ENCODE measurements at places on chromosomes 11 and 22.

- DNase-seq = no peak
These were observed 2.4 kb downstream of the ZDHHC24 start for GRCh38 chr11:66543263-66544107.

DNA sequence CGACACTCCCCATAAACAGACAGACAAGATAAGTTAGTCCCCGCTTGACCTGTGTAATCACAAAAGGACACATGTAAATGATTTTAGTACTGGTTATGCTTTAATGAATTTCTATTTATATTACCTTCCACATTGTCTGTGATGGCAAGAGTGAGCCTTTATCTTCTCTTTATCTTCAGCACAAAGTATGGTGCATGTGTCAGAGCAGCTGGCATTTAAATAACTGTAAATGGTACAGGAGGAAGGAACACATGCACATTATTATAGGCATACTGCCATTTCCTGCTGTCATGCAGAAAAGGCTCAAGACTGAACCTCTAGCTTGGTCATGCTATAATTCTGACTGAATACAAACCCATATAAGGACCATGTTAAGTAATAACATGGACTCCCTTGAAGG, 1342.7 kb upstream of the TENM4 start:
- no peak for DNase-seq

DNA sequence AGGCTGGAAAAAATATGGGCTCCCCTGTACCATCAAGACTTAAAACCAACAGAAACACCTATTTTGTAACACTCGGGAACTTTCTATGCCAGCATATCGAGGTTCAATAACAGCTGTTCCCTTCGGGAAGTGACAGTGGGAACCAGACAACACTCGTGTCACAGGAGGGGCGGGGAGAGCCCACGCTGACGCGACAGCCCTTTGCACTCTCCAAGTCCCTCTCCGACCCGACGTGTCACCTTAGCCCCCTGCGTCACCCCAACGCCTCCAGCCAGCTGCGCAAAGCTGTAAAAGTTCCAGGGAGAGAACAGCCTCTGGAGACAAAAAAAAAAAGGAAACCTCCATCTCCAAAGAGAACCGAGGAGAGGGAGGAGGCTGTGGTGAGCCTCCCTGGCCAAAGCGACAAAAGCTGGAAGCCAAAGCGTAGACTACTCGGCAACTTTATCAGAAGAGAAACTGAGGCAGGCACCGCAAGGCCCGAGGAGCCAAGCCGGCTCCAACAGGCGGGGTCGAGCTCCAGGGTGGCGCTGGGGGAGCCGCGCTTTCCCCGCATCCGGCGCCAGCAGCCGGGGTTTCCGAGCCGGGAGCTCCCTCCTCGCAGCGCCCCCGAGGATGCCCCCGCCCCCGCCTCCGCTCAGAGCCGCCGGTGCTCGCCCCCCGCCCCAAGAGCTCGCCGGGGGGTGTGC, 751 bp downstream of the ARFGAP3 start:
- DNase-seq = no peak

GRCh38 chr22:47782328-47783075, 1020.1 kb downstream of the TBC1D22A start:
- no peak for DNase-seq

- no peak for DNase-seq
These were observed 58.8 kb downstream of the GRK3 start for GRCh38 chr22:25623310-25623734.

GRCh38 chr22:40023341-40023841, 28.6 kb downstream of the FAM83F start:
- DNase-seq = peak; percentile 35

DNA sequence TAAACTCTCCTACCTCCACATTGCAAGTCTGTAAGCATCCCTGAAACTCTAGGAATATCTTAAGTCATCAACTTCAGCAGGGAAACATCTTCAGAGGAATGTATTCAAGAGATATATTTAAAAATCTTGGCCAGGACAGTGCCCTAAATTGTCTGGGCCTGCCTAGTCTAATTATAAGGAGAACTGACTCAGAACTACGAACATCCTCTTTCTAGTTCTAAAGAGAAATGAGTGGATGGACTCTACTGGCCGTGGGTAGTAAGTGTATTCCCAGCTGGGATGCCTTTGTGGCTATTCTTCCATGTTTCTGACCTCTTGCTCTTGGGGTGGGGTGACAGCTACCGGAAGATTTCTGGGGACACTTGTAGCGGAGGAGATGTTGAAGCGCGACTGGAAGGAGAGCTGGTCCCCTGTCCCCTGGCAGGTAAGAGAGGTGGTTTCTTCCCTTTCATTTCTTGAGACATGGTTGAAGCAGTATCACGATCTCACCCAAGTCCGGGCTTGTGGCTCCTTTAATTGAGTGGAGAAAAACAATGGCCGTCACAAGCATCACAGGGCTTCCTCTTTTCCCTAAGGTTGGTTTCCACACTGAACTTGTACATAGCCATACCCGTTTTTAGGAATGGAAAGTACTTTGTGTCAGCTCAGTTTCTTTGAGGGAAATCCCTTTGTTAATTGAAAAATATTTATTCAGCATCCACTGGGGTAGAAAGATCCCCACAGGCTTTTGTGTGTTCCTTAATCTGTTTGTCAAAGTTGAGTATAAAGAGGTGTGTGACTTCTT, 97.7 kb upstream of the SORL1-AS1 start:
- DNase-seq = no peak

GRCh38 chr11:9280655-9281301, 15.6 kb upstream of the DENND5A start:
- DNase-seq = no peak

DNA sequence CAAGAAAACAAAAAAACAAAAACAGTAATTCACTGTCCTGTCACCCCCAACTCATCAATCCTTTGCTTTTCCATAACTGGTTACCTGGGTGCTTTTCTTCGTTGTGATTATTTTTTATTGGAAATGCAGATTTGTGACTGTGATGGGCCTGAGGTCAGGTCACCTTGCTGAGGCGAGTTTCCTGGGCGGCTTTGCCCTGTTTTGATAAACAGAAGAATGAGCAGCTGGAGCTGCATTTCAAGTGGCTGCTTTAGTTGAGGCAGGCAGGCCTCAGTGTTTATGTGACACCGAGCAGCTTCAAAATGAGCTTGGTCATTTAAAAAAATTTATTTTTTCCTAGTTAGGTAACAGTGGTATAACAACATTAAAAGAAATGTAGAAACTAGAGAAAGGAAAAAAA, 22.2 kb downstream of the PTPRJ start:
- DNase-seq = peak; percentile 49

- no peak for DNase-seq
These were observed 534.3 kb downstream of the KCNA4 start for GRCh38 chr11:29482510-29482909.

- no peak for DNase-seq
These were observed 111.7 kb upstream of the RASSF10 start for GRCh38 chr11:12897390-12897789.

DNA sequence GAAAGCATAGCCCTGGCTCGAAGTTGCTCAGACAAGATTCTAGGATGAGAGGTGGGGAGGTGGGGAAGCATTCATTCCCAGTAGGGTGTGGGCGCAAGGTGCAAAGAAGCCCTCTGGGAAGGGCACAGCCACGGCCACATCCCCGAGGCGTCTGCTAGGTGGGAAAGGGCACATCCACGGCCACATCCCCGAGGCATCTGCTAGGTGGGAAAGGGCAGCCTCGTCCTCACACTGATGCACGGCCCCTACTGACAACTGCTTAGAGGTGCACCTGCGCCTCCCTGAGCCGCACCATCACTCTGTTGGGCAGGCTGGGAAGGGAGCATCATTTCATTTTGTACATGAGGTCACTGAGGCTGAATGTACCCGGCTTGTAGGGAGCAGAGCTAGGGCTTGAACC, 94.6 kb upstream of the PITPNB start:
- no peak for DNase-seq

GRCh38 chr22:48651981-48652538, 1175.6 kb downstream of the BRD1 start:
- DNase-seq = no peak

- DNase-seq = no peak
These were observed 43.1 kb downstream of the TYR start for GRCh38 chr11:89220684-89221339.

DNA sequence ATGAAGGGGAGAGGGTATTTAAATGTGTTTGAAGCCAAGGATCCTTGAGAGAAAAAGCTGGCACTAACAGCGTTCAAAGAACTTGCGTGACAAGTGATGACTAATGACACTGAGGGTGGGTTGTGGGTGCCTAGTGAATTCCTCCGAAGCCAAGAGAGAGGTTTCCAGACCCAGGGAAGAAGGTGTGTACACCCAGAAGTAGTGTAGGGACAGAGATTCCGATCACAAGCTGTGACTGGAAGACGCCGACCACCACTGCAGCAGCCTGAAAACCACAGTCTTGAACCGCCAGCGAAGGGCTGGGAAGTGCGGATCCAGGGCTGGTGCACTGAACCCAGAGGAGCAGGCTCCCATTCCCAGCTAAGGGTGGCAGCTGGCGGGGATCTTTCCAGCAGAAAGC, 9.5 kb downstream of the PPARA start:
- no peak for DNase-seq

- no peak for DNase-seq
These were observed 1515.6 kb downstream of the TBC1D22A start for GRCh38 chr22:48277868-48278581.

DNA sequence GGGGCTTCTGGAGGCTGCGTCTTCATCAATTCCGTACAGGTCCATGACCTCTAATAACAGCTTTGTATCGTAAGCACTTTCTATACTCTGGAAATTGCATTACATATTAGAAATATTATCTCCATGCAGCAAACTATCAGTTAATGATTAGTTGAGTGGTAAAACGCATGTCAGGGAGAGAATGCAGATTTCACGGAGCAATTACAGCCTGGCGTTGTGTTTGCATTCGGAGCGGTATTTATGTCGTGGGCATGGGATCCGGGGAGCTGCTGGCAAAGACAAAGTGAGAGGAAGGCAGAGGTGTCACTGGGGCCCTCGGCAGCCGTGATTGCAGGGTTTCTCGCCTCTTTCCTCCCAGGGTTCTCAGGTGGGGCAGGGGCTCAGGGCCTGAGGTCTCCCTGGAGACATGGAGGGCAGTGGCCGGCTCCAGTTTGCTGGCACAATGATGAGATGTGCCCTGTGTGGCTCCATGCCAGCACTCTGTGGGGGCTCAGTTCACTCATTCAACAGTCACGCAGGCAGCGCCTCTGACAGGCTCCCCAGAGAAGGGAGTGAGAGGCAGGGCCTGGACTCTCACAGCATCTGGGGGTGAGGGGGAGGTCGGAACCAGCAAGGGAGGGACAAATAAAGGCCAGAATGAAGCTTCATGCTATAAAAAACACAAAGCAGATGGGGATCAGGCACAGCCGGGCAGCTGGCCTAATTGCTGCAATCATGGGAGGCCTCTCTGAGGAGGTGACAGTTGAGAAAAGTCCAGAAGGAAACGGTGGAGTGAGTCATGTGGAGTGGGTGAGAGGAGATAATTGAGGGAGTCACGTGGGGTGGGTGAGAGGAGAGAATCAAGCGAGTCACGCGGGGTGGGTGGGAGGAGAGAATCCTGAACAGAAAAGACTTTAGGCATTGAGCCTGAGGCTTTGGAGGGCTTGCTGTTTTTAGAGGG, 1002.7 kb downstream of the BRD1 start:
- DNase-seq = no peak

GRCh38 chr11:26276798-26277424, 55.0 kb upstream of the ANO3 start:
- DNase-seq = no peak

GRCh38 chr11:78395597-78395996, 22.0 kb downstream of the GAB2 start:
- DNase-seq = no peak
